Urinary bladder (tissue), 4 donors: ENCODE measurements at places on chromosomes 11 and 22.

DNA sequence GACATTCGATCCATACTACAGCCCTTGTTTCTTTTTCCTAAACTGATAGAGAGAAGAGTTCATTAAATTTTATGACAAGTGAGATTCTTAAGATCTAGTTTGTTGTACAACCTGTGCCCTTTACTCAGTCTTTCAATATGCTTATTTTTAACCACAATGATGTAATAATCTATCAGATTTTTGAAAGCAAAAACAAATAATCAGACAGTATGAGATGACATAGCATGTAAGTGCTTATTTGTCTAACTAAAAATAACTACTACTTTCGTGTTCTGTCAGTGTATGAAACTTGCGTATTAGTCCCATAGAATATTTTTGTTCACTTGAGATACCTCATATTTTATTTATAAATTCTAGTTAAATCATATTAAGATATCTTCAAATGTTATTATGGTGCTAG, 33.2 kb downstream of the RAB39A start:
- no peak for DNase-seq

- DNase-seq = no peak
Observed at GRCh38 chr11:97570636-97571035, 1180.8 kb downstream of the JRKL start.

- no peak for DNase-seq
Observed at GRCh38 chr22:27687984-27688545, 113.5 kb downstream of the MN1 start.

- DNase-seq = peak; percentile 98
Observed at GRCh38 chr11:95790123-95790932, at the start of gene CEP57. Gene CEP57 (plus strand): TSS chr11:95790498. CDS start chr11:95790699, 201 bp downstream.

DNA sequence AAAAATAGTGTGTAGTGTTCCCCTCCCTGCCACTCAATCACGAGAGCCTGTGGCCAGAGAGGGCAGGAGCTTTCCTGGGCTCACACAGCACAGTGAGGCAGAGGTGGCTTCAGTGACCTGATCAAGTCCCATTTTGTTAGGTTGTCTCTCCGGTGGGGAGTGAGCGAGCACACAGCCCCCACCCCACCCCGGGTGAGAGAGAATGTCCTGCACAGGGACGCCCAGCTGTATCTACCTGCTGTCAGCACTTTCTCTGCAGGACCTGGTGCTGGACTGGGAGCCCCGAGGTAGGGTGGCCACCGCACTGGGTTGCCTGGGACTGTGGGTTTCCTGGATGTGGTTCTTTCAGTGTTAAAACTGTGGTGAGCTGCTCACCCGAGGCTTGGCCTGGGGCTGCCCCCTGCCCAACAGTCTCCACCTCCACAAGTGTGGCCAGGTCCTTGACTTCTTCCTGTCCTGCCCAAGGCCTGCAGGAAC, 6.1 kb downstream of the CAPN5 start:
- DNase-seq = no peak

- DNase-seq = no peak
Observed at GRCh38 chr11:64466115-64466718, 107.3 kb downstream of the RPS6KA4 start.

GRCh38 chr11:116124922-116125714, 620.9 kb upstream of the CADM1 start:
- DNase-seq = no peak

- no peak for DNase-seq
Observed at GRCh38 chr11:99822846-99823565, 802.3 kb downstream of the CNTN5 start.

- DNase-seq = no peak
Observed at GRCh38 chr11:10742460-10743208, 8.4 kb upstream of the CTR9 start.

DNA sequence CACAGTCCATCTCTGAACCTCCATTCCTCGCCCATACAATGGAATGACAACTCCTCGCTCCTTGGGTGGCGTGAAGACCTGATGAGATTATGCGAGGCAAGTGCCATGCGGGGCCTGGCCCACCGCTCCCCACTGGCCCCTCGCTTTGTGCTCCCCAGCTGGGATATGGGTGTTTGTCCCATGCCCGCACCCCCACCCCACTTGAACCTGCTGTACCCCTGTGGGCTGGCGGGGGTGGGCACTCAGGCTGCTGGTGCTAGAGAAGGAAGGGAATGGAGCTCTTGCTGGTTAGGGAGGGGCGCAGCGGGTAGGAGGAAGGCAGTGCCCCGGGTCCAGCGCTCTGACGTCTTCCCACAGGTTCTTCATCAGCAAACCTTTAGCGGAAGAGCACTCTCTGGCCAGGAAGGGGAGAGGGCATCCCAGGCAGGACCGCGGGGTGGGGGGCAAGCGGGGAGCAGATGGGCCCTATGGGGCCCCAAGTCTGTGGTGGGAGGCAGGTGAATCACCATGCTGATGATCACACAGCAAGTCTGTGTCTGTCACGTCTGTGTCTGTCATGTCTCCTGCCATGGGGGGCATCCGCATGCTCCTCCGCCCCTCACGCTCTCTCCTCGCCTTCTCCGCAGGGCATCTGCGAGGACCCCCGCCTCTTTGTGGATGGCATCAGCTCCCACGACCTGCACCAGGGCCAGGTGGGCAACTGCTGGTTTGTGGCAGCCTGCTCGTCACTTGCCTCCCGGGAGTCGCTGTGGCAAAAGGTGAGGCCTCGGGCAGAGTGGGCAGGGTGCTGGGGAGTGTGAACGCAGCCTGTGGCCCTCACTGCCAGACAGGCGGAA, 9.4 kb upstream of the OMP start:
- no peak for DNase-seq

DNA sequence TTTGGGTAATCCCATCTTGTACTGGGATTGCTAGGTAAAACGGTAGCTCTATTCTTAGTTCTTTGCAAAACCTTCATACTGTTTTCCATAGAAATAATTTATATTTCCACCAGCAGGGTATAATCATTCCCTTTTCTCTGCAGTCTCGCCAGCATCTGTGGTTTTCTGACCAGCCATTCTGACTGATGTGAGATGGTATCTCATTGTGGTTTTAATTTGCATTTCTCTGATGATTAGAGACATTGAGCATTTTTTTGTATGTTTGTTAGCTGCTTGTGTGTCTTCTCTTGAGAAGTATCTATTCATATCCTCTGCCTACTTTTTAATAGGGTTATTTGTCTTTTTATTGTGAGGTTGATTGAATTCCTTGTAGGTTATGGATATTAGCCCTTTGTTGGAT, 220.9 kb downstream of the PGR start:
- no peak for DNase-seq

DNA sequence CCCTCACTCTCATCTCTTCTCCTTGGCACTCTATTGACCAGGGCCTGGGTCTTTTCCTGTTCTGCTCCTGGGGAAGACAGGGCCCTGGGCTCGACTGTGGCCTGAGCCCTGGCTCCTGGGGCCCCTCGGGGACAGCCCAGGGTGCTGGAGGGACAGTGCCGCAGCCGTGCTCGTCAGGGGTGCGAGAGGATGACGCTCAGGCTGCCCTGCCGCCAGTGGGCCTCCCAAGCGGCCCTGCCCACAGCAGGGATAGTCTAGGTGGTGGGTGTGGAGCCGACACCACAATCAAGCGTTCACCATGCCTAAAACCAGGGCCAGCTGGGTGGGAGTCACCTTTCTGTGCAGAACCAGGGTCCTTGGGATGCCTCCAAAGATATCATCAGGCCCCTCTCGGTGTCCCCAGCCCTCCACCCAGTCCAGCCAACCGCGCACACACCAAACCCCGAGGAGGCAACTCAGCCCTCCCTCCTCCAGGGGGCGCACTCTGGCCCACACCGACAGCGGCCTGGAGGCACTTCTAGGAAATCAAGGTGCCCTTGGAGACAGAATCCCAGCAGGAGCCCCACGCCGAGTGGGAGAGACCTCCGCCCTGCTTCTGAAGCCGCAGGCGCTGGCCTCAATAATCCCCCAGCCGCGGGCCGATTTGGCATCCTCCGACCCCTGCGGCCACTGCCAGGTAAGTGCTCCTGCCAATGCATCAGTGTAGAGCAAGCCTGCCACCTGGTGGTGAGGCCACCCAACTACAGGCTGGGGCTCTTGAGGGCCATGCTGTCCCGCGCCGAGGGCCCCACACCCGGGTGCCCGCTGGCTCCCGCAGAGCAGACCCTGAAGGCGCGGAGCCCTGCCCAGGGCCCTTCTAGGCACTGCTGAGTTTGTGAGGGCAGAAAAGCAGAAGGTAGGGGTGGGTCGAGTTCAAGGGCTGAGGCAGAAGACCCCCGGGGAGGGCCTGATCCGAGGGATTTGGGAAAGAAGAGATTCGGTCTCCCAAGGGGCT, 496.4 kb downstream of the BUD13 start:
- DNase-seq = no peak

- no peak for DNase-seq
Observed at GRCh38 chr22:42080287-42080686, 787 bp downstream of the SMDT1 start.
